ENCODE measurements at places on chromosomes 12 and 14. TPM values are rescaled to one million over a fixed set of nuclear protein-coding genes. Genes with fewer than 3 reads are reported as not detected.

DNA sequence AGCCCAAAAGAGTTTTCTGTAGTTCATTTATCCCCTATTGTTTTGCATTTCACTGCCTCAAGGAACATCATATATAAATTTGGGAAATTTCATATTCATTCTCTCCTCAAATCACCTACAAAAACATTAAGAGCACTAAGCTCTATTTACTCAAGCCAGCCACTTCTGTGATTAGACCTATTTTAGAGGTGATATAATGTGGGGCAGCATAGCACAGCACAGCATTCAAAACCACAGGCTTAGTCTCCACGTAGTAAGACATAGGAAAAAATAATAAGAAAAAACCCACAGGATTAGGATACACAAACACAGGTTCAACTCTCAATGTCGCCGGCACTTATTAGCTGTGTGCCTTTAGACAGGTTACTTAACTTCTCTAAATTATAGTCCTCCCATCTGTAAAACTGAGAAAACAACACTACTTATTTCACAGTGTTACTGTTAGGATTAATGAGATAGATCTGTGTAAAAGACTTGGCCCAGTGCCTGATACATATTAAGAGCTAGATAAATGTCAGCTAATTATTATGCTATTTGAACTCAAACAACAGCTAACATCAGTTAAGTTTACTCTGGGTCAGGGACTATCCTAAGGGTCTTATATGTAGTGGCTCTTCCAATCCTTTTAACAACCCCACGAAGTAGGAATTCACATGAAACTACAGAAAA lies 20.3 kb downstream of the DCAF5 start:
- H3K4me3 ChIP-seq = no peak overlapping the region
- H3K4me1 ChIP-seq = no peaks in the 10 kb centered on the region
- H3K36me3 ChIP-seq = no peaks in the 10 kb centered on the region

DNA sequence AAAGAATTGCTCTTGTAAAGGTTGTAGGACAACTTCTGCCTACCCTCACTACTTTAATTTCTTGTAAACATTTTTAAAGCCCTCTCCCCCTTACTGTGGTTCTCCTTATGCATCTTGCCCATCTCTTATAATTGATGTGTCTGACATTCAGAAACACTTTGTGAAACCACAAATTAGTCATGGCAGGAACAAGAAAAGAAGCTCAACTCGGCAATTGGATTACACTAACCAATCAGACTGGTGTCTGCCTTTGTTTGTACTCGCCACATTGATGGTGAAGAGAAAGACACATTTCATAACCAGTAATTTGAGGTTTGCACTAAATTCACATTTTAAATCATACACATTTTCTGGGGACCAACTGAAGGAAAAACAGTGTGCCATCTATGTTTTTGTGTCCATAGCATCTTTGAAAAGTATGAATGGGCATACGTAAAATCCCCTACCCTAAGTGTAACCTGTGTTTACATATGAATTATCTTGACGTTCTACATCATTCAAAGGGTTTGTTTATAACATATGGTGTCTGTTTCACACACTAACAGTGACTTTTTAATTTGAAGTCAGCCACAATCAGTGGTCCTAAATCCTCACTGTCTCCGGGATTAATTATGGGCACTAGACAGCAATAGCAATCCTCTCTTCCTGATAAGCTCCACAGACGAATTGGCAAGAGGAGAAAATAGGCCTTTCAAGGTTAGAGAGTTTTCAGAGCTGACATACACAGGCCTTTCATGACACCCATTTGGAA lies 49.9 kb downstream of the OTX2 start:
- H3K4me3 ChIP-seq = no peak overlapping the region
- H3K27ac ChIP-seq = no peak overlapping the region
- no peaks in the 10 kb centered on the region for H3K36me3 ChIP-seq
- DNase-seq = no peak

DNA sequence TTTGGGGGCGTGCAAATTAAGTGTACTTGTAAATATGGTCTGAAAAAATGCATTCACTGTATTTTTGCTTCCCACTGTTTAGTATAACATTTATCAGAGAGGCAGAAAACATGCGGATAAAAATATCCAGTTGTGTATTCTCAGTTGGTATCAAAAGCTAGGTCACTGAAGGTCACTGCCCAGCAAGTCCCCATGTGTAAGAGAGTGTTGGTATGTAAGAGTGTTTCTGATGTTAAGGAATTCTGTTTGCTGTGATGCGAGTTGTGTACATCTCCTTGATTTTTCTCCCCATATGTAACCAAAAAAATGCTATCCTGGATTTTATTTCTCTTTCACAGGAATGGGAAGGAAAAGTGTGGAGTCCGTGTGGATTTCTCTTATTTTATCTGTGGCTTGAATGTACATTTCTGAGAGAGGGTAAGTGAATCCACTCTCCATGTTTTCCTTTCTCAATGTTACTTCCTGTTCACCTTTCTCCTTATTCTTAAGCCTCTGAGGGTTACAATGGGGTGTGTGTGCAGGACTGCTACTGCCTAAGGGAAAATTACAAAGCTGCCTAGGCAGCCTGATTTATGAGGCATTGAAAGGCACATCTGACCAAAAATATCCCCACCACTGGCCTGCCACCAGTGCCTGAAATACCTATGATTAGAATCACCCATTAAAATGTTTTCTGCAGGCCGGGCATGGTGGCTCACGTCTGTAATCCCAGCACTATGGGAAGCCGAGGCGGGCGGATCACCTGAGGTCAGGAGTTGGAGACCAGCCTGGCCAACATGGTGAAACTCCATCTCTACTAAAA lies 97.9 kb upstream of the USP44 start:
- H3K27ac ChIP-seq = no peak overlapping the region
- peaks cover 4% of the 10 kb centered on the region for H3K27me3 ChIP-seq
- H3K4me1 ChIP-seq = no peaks in the 10 kb centered on the region
- no peak overlapping the region for H3K4me3 ChIP-seq
- DNase-seq = no peak

DNA sequence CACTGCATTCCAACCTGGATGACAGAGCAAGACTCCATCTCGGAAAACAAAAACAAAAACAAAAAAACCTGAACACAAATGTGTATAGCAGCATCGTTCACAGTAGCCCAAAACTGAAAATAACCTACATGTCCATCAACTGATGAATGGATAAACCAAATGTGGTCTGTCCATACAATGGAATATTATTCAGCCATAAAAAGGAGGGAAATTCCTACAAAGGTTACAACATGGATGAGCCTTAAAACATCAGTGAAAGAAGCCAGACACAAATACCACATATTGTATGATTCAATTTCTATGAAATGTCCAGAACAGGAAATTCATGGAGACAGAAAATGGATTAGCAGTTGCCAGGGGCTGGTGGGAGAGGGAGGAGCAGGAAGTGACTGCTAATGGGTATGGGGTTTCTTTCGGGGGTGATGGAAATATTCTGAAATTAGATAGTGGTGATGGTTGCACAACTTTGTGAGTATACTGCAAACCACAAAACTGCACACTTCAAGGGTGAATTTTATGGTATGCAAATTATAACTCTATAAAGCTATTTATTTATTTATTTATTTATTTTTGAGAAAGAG lies 4.0 kb downstream of the MYL2 start:
- no peak overlapping the region for H3K4me3 ChIP-seq
- no peaks in the 10 kb centered on the region for H3K36me3 ChIP-seq
- peaks cover 30% of the 10 kb centered on the region for H3K4me1 ChIP-seq
- no peaks in the 10 kb centered on the region for H3K27me3 ChIP-seq
- DNase-seq = no peak
- H3K27ac ChIP-seq = no peak overlapping the region

DNA sequence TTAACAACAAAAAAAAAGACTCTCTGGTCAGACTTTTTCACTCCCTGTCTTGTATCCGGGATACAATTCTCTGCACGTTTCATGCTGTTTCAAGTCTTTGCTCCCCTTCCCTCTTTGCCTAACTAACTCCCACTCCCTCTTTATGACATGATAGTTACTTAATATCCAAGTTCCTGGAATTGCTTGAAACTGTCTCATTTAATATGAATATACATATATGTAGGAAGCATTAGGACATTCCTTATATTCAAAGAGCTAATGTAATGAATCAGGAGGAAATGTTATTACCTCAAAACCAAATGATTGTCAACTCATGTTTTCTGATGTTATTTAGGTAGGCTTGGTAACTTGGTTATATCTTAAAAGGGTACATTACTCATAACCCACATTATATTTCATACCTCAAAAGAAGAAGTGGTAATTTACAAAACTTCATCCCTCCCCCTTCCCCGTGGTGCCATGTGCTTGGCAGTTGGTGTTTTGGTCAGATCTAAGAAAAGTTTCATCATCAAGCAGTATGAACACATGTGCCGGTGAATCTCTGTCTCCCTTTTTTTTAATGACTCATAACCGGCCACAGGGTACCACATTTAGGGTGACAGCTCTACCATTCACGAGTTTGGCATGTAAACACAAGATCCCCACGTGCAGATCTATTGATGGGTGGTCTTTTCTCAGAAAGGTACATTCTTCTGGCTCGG lies 56.5 kb downstream of the HCAR2 start:
- H3K4me1 ChIP-seq = no peaks in the 10 kb centered on the region
- peak overlapping the region; percentile 53 for H3K27ac ChIP-seq
- H3K4me3 ChIP-seq = peak overlapping the region; percentile 30
- no peaks in the 10 kb centered on the region for H3K36me3 ChIP-seq
- H3K27me3 ChIP-seq = no peaks in the 10 kb centered on the region

DNA sequence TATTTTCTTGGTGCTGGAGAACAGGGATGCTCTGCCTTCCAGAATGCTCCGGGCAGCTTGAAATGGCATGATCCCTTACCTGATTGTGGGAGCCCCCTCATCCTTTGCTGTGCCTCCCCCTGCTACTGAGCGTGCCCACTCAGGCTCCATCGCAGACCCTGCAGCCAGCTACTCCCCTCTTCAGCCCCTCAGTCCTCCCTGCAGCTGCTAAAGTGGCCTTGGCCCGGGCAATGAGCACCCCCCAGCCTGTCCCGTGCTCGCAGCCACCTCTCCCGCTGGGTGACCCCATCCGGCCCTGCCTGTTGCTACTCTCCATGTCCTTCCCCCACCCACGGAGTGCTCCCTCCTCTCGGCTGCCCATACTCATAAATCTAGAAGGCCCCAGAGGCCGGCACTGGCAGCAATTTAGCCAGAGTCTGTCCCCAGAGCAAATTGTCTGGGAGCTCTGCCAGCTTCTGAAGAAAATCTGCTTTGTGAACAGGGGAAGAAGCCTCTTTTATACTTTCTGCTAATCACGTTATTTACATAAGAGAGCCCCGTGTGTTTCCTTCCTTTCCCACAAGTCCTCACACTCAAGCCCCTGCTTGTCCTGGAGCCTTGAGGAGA lies 143.7 kb upstream of the FRMD6 start:
- no peak for DNase-seq
- H3K36me3 ChIP-seq = no peaks in the 10 kb centered on the region
- no peak overlapping the region for H3K27ac ChIP-seq
- H3K4me3 ChIP-seq = no peak overlapping the region
- H3K27me3 ChIP-seq = peaks cover 12% of the 10 kb centered on the region

DNA sequence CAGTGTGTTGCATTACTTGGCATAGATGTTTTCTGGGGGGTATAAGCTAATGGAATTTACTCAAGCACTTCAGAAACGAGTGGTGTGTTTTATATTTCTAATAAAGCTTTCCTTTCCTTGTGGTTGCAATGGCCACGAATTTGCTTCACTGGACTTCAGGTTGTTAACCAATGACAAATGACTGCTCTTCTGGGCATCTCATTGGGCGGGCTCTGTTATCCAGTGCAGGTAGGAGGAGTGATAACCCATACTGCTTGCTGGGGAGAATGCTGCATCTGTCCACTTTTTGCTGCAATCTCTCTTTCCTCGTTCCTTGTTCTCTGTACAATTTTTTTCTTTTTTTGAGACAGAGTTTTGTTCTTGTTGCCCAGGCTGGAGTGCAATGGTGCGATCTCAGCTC lies 80.0 kb upstream of the RPH3A start:
- H3K27me3 ChIP-seq = no peaks in the 10 kb centered on the region
- H3K27ac ChIP-seq = no peak overlapping the region
- H3K4me3 ChIP-seq = no peak overlapping the region
- no peaks in the 10 kb centered on the region for H3K36me3 ChIP-seq

DNA sequence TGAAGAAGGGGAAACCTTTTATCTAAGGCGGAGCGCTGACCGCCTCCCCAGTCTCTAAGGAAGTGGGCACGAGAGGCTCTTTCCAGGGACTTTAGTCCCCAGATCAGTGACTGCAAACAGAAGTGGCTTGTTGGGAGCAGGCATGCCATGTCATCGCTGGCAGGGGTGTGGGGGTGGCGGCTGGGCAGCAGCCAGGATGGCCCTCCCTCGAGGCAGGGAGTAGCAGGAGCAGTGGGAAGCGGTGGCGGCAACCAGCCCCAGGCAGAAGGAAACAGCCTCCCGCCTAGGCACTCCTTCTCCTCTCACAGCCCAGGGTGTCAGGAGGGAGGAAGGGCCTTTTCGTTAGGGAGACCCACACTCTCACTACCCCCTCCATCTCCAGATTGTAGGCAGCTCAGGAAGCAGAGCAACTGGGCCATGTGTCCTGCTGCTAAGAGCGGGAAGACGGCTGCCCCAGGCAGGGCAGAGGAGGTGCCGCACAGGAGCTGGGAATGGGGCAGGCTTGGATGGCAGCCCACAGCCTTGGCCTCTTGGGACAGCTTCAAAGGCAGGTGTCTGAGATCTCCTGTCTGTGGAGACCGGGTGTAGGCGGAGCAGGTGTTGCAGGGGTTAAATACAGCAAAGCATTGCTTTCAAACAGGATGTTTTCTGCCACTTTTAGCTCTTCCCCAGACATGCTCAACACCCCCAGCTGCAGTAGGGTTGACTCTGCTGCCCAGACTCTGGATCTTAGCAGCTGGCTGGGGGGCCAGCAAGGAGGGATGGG lies 21.8 kb downstream of the VDR start:
- no peaks in the 10 kb centered on the region for H3K36me3 ChIP-seq
- no peak overlapping the region for H3K4me3 ChIP-seq
- no peaks in the 10 kb centered on the region for H3K27me3 ChIP-seq
- DNase-seq = peak; percentile 32

GRCh38 chr12:74836567-74836966 lies 298.9 kb downstream of the ATXN7L3B start:
- no peaks in the 10 kb centered on the region for H3K36me3 ChIP-seq
- no peaks in the 10 kb centered on the region for H3K4me1 ChIP-seq
- H3K27ac ChIP-seq = no peak overlapping the region
- DNase-seq = no peak
- no peak overlapping the region for H3K4me3 ChIP-seq

KRT6A gene
- total RNA-seq = not detected

TMPRSS12 gene
- total RNA-seq = not detected

A2ML1 gene
- not detected for total RNA-seq

ZFHX2 gene
- total RNA-seq = 2.5 TPM

SOAT2 gene
- not detected for total RNA-seq

VPS37B gene
- total RNA-seq = 87.2 TPM

PLEKHA5 gene
- 0.22 TPM for total RNA-seq

RTRAF gene
- total RNA-seq = 91.1 TPM

All from B cell (primary cell).